ENCODE measurements at places on chromosomes 13 and 19. TPM values are rescaled to one million over a fixed set of nuclear protein-coding genes. Genes with fewer than 3 reads are reported as not detected.

DYRK1B gene
- 4.6 TPM for polyA plus RNA-seq

LGALS4 gene
- 0.11 TPM for polyA plus RNA-seq

GJB2 gene
- 604 TPM for polyA plus RNA-seq

PSG1 gene
- polyA plus RNA-seq, result 0.27 TPM
